AG10803 (cell line): ENCODE measurements at places on chromosomes 16 and 17.

GRCh38 chr17:38317081-38317480, 20.1 kb downstream of the MRPL45 start:
- DNase-seq = no peak

GRCh38 chr16:60741810-60742209, 1294.4 kb downstream of the CDH8 start:
- DNase-seq = no peak

DNA sequence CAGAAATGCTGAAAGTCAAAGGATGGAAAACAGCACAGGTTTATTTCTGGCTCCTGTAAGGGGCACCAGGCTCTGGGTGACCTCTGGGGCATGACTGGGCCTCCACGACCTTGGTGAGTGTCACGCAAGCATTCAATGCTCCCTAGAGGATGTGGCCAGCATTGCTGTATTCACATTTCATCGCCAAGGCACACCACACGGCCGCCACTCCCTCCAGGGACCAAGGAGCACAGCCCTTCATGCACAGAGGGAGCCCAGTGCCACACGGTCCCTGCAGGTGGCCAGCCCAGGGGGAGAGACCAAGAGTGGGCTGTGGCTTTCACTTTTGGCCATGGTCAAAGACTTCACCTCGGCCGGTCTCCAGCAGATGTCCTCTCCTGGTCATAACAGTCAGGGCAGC, 137.4 kb upstream of the TNRC6C start:
- DNase-seq = no peak

DNA sequence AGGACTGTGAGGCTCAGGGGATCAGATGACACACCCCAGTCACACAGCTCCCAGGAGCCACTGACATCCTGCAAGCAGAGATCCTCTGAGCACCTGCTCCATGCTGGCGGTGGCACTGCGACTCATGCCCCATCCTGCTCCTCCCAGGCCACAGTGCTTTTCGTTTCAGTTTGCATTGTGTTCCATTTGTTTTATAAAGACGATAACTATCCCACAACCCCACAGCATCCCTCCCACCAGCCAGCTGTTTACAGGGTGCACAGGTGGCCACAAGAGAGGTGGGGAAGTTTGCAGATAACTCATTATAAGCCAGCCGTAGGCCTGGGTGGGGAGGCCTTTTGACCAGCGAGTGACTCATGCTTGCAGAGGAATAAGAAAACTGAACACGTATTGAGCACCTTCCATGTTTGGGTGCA, 28.2 kb downstream of the BCO1 start:
- DNase-seq = no peak

DNA sequence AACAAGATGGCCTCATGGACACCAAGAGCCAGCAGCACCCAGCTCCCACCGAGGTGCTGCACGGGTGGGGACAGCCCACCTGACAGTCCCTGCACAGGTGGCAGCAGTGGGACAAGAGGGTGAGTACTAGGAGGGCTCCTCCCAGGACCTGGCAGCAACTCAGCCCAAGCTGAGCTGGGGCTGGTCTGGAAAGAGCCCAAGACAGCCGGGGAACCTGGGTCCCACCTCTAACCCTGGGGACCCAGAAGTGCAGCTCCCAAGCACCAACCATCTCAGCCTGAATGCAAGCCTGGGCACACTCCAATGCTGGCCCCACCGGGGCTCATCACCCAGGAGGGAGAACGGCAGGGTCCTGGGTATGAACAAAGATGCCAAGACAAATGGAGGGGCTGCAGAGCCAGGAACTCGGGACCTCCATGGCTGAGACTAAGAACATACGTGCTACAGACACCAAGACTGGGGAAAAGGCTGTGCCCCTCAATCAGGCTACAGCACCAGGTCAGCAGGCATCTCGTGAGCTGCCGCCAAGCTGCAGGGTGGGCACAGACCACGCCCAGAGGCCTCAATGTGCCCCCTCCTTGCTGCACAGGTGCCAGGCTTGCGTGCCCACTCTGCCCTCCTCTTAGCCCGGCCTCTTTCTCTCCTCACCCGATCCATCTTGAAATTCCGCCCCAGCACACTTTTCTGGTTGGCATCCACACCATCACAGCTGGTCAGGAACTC, 37.5 kb upstream of the GSG1L start:
- no peak for DNase-seq

DNA sequence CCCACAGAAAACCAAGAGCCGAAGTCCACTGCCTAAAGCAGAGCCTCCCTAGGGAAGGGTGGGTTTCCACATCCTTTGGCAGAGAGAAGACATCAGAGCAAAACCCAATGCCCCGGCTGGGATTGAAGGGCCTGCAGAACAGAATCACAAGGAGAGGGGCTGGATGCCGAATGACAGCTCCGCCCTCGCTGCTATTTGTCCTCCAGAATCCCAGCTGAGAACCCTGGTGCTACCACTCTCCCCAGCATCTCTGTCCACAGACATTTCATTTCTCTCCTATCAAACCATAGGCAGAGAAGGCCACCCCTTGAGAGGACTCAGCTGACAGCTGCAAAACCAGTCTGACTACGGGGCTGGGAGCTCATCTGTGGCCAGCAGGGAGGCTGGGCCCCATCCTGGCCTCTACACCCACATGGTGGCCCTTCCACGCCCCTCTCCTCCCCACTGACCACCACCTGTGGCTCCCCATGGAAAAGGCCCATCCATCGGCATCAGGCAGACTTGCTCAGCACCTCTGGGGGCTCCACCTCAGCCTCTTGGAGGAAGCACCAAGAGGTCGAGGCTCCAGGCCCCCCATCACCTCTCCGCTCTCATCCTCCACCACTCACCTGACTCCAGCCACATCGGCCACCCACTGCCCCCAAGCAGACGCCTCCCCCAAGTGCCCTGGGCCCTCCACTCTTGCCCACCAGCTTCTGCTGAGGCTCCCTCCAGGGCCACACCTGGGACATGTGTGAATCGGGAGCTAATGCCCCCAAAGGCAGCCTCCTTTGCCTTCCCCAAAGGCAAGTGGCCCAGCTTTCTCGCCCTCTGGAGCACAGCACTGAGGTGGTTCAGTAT, 288.5 kb downstream of the C16orf95 start:
- DNase-seq = no peak

DNA sequence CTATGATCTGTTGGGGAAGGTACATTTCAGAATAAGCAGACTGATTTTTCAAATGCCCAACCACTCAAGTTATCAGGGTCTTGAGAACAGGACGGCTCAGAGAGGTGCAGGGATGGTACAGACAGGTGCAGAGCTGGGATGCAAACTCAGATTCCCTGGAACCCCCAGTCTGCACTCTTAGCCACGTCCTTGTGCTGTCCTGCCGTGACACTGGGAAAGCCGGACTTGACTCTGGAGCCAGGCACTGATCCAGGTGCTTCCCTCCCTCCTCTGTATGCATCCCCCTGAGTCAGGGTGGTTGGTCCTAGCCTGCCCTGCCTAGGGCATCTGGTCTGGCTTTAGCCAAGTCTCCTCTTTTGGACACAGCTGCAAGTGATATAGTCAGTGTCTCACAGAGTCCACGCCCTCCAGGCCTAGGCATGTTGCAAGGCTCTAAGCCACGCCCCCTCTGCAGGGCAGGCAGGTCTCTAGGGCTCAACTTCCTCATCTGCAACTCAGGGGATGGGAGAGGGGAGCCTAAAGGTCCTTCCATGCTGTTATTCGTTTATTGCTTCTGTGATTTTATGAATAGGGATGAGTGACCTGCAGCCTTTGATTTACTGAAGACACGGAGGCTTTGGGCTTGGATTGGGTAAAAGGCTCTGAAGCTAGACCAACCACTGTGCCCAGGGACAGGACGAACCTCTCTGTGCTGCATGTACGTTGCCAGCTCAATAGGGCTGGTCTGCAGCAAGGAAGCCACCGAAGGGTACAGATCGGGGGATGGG, 97.3 kb downstream of the SDK2 start:
- peak; percentile 43 for DNase-seq

DNA sequence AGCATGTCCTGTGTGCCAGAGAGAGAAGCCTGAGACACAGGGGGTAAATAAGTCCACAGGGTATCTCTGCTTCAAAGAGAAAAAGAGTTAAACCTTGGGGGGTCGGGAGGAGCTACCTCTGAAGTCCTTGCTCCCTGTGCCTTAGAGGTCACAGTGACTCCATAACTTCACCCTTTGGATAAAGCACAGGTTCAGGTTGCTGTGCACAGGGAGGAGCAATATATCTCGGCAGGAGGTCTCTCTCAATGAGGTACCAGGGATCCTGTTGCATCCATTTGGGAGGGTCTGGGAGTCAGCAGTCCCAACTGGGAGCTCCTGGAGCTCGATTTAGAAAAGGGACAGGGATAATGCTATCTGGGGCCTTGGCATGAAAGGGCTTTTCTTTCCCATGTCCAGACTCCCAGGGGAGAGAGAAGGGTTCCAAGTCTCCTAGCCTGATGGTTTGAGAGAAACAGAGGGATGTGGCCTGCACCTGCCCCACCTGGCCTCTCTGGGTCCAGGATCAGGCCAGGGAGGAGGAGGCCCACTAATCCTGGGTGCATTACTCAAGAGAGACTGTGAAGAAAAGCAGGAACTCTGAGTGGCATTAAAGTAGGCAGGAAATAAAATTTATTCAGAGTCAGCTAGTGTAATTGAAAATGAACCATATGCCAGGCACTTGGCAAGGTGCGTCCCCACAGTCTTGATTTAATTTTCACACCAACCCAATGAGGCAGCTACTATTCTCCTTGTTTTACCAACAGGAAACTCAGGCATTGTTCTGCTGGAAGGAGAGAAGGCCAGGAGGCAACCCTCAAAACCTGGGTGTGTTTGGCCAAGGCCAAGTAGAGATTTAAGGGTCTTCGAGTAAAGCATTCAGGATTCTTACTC, 40.7 kb downstream of the CUEDC1 start:
- DNase-seq = no peak

GRCh38 chr16:29662729-29663015, 375 bp upstream of the SPN start:
- DNase-seq = no peak

DNA sequence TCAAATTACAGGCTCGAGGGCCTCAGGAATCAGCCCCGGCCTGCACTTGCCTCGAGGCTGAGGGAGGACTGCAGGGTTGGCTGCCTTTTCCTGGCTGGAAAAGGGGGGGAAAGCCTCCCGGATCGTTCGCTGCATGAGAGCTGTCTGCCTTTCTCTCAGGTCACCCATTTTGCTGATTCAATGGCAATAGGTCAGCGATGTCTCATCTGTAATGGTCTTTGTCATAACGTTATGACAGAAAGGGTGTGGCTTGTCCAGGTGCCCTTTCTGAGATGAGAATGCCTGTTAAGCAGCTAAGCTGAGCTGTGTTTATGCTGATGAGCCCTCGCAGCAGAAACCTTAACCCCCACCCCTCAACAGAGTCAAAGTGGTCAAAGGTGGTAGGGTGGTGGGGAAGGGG, 81.8 kb downstream of the AKAP1 start:
- DNase-seq = no peak

DNA sequence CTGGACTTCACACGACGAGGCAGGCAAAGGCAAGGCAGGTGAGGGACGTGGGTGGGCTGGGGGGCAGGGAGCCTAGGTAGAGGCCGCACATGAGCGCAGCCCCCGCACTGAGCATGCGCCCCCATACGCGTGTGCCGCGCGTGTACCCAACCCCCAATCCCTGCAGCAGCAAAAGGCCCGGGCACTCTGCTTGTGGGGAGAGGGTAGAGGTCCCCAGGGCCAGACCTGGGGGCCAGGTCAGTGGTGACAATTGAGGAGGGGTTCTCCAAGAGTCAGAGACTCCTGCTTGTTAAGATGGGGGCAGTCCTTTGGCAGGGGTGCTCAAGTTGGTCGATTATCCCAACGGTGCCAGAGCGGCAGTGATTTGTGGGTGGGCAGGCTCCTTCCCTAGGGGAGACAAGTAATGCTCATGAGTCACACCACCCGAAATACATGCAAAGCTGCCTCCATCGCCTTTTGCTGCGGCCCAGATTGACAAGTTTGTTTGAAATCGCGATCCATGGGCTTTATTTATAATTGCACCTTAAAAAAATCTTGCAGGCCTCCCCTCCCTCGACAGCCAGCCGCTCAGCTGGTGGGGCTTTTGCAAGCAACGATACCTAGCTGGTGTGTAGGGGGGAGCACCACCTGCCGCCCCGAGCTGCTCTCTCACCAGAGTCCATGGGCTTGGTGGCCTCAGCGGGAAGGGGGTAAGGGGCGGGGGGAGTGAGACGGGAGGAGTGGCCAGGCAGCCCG, 1.1 kb upstream of the GIT1 start:
- DNase-seq = peak; percentile 49

DNA sequence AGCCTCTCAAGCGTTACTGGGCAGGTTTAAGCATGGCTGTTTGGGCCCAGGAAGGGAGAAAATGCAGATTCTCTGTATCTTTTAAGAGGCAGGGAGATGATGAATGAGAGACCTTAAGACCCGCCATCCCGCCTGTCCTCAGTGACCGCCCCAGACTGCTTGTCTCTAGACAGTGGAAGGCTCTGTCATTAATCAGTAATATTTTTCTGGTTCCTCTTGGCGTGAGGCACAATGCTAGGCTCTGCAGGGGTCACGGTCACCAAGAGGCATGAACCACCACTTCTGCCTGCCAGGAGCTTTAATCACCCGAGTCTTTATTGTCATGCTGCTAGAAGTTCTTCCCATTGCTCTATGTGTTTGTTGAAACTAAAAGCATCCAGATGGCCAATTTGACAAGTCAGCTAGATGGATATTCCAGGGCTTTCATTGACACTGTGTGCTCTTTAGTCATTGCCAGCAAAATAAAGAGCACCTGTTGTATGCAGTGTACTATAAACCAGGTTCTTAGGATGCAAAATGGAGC, 3.2 kb downstream of the SLC6A2 start:
- DNase-seq = no peak

- DNase-seq = no peak
Measured at GRCh38 chr17:75349589-75349988, 55.9 kb downstream of the GRB2 start.

DNA sequence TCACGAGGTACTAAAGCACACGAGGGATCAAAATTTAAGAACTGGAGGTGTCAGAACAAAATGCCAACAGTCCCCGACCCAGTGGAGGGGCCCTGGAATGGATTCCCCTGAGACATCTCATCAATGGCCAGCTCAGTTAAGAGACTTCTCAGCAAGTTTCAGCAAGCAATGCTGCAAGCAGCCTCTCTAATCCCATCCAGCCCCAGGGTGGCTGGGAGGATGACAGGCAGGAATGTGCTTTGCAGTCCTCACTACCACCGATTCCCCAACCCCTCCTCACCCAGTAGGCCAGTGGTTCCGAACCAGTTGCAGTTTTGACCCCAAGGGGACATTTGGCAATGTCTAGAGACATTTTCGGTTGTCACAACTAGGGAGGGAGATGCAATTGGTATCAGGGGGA, 8.7 kb downstream of the GPRC5B start:
- no peak for DNase-seq

GRCh38 chr17:9905902-9906301, 831 bp upstream of the RCVRN start:
- peak; percentile 16 for DNase-seq
